Activated naive CD4-positive, alpha-beta T cell treated with anti-CD3 and anti-CD28 coated beads for 36 hours (primary cell): ENCODE measurements at places on chromosomes 7 and 10. TPM values are rescaled to one million over a fixed set of nuclear protein-coding genes. Genes with fewer than 3 reads are reported as not detected.

KLHL7 gene
- 26.4 TPM for total RNA-seq

NKX6-2 gene
- total RNA-seq: not detected

POM121C gene
- 43.9 TPM for total RNA-seq

ACSM6 gene
- total RNA-seq: not detected

OPN1SW gene
- total RNA-seq: not detected

SLC13A1 gene
- not detected for total RNA-seq

CYP2E1 gene
- 0.42 TPM for total RNA-seq

SLC29A4 gene
- total RNA-seq: 0.42 TPM

HOXA6 gene
- total RNA-seq: not detected

HGF gene
- total RNA-seq: not detected
